Ecto neural progenitor cell (in vitro differentiated cells): ENCODE measurements at places on chromosomes 2 and 18.

DNA sequence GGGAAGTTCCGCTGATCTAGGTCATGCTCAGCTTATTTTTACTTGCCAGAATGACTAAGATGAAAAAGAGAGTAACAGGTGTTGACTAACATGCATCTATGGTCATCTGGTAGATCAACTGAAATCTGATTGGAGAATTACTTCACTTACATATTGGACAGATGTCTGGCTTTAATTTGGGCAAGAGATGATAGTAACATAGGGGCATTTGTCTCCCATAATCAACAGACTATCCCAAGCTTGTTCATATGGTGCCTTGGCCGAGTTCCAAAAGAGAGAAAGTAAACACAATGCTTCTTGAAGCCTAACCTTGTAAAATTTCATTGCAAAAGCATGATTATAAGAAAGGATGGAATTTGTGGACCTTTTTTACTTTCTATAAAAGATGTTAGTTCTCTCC is 503.7 kb downstream of the ADCYAP1 start:
- no peak for DNase-seq

GRCh38 chr2:240457223-240458043 is 22.0 kb downstream of the GPC1 start:
- DNase-seq = peak; percentile 74

DNA sequence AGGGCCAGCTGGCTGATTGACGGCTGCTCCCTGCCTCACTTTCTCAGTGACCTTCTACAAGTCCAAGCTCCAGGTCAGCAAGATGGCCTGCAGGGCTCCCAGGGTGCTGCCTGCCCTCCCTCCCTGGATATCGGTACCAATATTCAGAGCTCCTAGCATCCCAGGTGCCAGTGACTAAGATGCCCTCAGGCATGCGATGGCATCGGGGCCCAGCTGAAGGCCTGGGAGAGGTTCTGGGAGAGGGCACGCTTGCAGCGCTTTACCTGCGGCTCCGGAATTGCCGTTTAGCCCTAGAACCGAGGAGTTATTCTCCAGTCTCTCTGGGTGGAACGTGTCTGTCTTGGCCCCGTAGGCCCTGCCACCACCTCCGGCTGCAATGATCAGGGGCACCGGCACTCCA is 116.8 kb downstream of the CLIP4 start:
- no peak for DNase-seq

GRCh38 chr2:33496150-33496549 is 19.7 kb downstream of the RASGRP3 start:
- no peak for DNase-seq

GRCh38 chr2:111099402-111099801 is 21.3 kb upstream of the BCL2L11 start:
- no peak for DNase-seq

DNA sequence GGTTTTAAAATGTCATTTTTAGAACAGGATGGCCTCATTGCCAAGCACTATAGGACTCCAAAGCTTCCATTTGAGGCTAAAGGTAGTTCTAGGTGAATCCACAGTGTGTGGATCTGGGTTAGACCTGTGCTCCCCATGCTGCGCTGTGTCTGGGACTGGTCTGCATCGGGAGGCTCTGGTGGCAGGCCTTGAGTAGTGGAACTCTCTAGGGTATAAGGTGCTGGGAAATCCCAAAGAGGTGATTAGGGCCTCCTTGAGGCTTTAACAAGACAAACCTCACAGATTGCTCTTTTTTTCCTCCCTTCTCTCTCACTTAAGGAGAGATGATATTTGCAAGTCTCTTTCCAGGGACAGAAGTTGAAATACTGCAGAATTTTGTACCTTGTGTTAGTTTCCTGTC is 9.3 kb downstream of the SEC11C start:
- no peak for DNase-seq

DNA sequence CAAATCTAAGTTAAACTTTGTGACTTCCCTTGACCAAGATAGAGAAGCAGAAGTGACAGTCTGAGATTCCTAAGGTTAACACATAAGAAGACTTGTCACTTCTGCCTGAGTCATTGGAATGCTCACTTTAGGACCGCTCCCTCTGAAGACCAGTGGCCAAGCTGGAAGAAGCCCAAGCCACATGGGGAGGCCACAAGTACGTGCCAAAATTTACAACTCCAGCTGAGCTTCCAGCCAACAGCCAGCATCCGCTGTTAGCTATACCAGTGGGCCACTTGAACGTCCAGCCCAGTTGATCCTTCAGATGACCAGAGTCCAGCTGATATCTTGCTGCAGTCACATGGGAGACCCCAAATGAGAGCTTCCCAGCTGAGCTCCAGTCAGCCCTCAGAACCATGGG is 18.1 kb upstream of the ANTXR1 start:
- DNase-seq = no peak

DNA sequence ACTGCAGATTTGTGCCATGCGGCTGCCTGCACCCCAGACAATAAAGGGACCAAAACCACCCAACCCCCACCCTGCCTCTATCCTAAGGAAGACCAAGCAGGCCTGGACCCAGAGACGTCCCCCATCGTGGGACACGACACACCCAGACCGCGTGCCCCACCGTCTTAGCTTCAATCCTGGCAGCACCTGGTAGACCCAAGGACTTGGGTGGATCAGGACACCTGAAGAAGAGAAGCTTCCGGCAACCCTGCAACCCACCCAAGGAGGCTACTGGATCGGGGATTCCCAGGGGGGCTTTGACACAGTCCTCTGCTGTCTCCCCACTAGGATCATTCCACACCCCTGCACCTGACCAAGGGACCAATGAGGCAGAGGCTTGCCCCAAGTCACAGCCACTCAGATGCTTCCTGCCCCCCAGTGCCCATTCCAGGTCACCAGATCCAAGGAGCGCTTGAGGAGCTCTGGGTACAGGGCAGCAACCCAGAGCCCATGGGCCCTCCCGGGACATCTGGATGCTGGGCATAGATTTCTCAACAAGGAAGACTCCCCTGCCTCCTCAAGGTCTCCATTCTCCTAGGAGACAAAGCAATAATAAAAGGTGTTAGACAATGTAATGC is 3.6 kb downstream of the ALPI start:
- peak; percentile 40 for DNase-seq

DNA sequence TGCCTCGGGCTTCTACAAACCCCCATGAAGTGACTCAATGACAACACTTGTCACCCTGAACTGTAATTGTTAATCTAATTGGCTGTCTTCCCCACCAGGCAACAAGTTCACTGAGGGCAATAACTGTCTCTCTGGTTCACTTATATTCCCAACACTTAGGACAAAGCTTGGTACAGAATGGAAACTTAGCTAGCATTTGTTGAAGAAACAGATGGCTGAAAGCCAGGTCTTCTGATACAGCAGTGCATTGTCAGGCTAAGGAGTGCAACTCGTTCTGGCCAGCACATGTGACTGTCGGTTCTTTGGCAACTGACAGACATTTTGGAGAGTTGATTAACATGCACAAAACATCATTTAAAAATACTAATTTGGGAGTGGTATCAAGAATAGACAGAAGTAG is 14.6 kb upstream of the DNAJC27 start:
- DNase-seq = no peak

GRCh38 chr18:36389027-36389426 is 91.5 kb downstream of the FHOD3 start:
- DNase-seq = no peak

DNA sequence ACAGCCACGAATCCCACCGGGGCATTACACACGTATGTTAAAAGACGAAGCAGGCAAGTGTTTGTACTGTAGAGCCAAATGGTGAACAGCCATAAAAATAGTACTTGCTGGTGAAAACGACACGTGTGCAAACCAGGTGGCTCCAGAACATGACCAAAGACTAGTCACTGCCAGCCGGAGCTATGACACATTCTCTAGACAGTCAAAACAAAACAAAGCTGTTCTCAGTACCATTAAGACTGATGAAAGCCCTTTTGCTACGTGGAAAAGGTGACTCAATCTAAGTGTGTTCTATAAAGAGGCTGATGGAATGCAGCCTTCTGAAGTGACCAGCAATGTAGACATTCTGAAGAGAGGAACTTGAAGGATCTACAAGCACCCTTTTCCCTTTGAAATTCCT is 367.7 kb upstream of the NETO1 start:
- no peak for DNase-seq

- no peak for DNase-seq
Measured at GRCh38 chr18:70046207-70046606, 98.5 kb upstream of the CD226 start.
